ENCODE measurements at places on chromosomes 3 and 15. TPM values are rescaled to one million over a fixed set of nuclear protein-coding genes. Genes with fewer than 3 reads are reported as not detected.

DNA sequence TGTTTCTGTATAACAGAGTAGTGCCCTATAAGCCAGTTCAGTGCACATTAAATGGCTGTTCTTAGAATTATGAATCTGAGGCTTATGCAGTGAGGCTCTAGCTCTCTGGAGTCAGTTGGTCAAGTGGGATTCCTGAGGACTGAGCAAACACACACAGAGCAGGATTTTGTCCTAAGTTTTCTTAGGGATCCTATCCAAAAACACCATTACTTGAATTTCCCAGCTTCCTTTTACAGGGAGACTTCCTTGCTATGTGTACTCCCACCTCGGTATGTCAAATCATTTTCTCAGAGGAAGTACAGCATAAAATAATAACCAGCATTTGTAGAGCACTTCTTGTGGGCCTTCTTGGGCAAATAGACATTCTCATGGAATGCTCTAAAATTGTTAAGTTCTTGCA is 63.1 kb upstream of the GOLGA6B start:
- DNase-seq: no peak

UBE2Q2 gene
- total RNA-seq: 31.0 TPM

DNA sequence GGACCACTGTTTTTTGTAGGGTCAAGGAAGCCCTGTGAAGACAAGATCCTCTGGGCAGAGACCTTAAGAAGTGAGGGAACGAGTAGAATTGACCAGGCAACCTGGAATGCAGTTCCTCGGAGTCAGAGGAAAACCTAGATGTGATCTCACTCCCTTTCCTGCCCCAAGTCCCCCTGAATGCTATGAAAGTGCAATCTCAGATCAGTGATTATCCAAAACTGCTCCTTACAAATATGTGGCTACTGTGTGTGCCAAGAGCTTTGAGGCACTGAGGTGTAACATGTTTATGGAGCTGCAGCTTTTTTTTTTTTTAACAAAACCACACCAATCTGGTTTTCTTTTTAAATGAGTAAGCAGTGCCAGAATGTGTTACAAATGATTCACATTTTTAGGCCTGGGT is 35.8 kb downstream of the THSD4 start:
- no peak for DNase-seq

PRR23E gene
- not detected for total RNA-seq

DNA sequence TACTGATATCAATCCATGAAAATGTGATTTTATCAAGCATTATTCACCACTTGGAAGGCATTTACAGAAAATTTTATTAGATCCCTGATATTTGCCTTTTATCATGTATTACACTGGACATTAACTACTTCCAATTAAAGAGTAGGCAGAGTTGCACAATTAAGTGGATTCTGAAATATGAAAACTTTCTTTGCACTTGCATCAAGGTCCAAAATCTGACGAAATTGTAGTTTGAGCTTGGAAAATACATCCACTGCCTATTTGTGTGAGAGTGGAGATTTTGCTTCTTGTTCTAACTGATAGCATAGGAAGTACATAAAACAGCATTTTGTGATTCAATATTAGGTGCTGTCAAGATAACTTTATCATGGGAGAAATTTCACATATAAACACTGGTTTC is 49.6 kb upstream of the SLC12A8 start:
- DNase-seq: no peak

DNA sequence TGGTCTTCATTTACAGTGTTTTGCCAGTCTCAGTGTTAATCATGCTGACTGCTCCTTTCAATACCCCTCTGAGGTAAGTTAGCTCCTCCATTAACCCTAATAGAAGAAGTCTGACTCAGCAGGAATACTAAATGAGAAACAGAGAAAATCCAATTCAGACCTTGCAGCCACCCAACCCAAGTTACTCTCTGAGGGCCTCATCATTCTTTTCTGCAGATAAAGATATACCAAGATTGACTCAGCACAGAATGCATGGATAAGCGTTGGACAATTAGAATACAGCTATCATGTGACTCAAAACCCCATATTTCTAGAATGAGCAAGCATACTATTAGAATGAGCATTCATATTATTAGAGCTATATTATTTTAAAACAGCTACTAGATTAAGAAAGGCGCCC is 389.1 kb upstream of the SGO1 start:
- no peak for DNase-seq

DNA sequence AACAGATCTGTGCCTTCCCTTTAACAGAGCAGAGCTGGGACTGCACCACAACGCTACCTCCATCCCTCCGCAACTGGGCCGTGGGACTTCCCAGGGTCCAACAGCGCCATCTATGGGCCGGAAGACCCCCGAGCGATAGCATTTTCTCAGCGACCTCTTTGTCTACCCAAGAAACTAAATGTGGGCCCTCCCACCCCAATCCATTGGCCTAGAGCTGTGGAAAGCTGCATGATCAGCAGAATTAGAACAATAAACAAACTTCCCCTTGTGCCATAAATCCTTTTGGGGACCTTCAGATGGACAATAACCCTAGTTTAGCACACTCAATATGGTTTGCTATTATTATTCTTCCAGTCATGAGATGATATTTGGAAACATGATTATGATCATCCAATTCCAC is 74.8 kb upstream of the NTRK3 start:
- DNase-seq: no peak

GRCh38 chr15:64634027-64634426 is 141.4 kb downstream of the RBPMS2 start:
- no peak for DNase-seq

FRMD5 gene
- total RNA-seq: 1.8 TPM

- DNase-seq: no peak
Observed at GRCh38 chr15:77409259-77410156, 10.4 kb downstream of the PEAK1 start.

WHAMM gene
- total RNA-seq: 7.6 TPM

DNA sequence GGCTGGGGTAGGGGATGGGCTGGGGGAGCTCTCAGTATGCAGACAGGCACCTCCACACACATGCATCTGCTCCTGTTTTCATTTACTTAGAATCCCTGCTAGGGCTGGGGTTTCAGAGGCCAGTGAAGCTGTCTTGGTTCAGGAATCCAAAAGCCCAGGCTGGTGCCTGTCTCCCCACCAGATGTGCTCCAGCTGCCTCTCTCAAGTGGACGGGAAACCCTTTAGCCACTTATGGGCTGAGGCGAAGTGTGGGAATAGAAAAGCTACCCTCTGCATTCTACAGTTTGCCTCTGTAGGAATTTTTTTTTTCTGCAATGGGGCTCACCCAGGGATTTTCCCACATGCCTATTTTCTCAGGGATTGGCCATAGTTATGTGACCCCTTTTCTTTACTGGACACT is 72.5 kb downstream of the ATP2B2 start:
- no peak for DNase-seq

DNA sequence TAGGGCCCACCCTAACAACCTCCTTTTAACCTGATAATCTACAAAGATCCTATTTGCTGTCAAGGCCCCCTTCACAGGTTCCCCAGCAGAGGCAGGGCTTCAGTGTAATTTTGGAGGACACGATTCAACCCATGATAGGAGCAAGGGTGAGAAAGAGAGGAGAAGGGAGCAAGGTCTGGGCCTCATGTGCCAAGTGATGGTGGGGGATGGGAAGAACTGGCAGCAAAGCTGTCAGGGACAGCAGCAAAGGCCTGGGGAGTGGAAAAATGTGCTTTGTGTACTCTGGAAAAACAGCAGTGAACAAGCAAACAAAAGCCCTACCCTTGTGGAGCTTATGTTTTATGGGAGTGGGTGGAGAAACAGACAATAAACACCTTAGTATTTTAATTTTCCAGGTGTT is 2.7 kb upstream of the GALNT15 start:
- no peak for DNase-seq

- DNase-seq: peak; percentile 55
Observed at GRCh38 chr3:123084738-123085237, 18.0 kb downstream of the PDIA5 start.

DNA sequence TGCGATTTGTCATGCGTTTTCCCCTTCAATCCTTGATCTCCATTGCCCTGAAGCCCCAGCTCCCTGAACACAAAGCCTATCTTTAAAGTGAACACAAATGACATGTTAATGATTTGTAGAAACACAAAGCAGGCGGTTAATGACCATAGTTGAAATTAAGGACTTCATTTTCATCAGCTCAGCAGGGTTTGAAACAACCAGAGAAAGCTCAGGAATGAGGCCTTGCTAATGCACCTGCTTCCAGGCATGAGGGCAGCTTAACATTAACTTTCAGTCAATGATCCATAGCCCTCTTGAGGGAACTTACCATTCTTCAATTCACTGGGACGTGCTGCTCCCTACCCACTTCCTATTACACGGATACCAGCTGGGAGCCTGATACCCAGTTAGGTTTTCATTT is 427.2 kb upstream of the CBLB start:
- no peak for DNase-seq

DNA sequence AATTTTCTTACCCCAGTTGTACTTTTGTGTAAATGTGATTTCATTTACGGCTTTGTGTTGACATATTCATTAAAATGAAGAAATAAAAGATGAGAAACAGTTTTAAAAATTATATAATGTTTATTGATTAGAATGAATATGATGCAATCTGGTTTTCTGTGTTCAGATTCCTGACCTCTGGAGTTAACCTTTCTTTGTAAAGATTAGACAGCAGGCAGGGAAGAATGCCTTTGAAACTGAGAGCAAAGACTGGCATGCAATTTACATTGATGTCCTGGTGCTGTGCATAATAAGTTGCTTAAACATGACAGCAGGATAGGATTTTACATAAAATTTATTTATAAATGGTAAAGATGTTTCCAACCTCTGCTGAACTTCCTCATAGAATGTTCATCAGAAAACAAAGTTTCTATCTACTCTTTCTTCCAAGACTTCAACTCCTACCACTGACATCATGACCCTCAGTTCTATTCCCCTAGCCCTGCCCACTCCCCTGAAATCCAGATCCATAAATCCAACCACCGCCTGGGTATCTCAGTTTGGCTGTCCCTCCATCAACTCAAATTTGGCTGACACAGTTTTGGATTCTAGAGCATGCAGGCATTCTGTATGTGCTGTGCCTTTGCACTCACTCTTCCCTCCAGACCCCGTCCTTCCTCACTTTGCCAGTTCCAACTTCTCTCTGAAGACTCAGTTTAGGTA is 1.7 kb downstream of the HGD start:
- no peak for DNase-seq

- no peak for DNase-seq
Observed at GRCh38 chr3:136682740-136683312, 69.4 kb downstream of the STAG1 start.

- DNase-seq: no peak
Observed at GRCh38 chr3:106805625-106806024, 571.6 kb upstream of the CCDC54 start.

DNA sequence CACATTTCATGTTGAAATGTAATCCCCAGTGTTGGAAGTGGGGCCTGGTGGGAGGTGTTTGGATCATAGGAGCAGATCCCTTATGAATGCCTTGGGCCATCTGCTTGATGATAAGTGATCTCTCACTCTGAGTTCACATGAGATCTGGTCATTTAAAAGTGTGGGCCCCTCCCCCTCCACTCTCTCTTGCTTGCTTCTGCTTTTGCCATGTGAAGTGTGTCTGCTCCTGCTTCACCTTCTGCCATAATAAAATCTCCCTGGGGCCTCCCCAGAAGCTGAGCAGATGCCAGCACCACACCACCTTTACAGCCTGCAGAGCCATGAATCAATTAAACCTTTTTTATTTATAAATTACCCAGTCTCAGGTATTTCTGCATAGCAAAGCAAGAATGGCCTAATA is 14.2 kb upstream of the CD200R1L start:
- no peak for DNase-seq

SLC27A2 gene
- total RNA-seq: 0.94 TPM

- DNase-seq: peak; percentile 86
Observed at GRCh38 chr15:74172701-74173379, 670 bp upstream of the ISLR start.

CMTM6 gene
- 25.9 TPM for total RNA-seq

DNA sequence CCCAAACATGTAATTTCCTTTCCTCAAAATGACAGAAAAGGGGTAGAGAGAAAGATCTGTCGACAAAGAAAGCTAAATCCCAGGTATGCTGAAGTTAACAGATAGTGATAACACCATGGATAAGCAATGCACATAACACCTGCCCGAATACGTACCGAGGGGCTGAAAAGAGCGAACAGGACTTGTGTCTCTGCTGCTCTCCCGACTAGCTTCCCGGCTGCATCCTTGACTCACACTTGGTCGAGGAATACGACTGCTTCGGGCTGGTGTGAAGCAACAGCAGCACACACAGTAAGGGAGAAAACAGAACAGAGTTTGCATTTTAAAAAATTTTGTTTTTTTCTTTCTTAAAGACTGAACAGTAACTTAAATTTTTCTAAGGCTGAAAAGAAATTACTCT is 136.4 kb downstream of the CLASP2 start:
- no peak for DNase-seq

- no peak for DNase-seq
Observed at GRCh38 chr3:186700267-186700666, 16.9 kb upstream of the KNG1 start.

UROC1 gene
- 0.32 TPM for total RNA-seq

DNA sequence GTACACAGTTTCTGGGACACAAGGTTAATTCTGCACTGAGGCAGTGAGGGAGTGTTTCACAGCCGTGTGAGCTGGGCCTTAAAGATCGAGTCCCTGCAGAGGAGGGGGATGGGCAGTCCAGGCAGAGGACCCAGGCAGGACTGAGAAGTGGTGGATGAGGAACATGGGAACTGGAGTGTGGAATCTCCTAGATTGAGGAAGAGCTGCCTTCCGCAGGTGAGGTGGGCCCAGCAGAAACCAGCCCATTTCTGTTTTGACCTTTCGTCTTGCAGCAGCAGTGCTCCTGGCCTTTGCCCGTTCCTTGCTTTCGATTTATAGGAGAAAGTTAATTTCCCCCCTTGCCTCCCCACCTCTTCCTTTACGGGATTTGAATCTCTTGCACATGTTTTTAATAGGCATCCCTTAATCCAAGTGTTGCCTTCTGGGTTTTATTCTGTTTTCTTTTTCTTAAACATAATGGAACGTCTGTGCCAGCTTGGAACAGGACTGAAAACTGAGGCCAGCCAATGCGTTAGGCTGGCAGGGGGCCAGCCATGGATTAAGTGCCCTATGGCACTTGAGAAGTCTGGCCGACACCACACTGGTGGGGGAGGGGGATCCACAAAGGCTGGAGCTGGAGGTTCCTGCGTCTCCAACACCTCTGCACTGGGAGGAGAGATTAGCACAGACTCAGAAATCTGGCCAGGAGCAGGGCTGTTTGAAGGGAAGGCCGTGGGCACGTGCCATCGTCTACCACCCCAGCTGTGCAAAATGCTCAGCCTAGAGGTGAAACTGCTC is 78.1 kb downstream of the AAGAB start:
- no peak for DNase-seq

GRCh38 chr3:127673191-127674100 is 694 bp downstream of the ABTB1 start:
- peak; percentile 72 for DNase-seq

Measured in ovary (tissue), 10 donors.